ENCODE measurements at places on chromosomes 6 and 20.

DNA sequence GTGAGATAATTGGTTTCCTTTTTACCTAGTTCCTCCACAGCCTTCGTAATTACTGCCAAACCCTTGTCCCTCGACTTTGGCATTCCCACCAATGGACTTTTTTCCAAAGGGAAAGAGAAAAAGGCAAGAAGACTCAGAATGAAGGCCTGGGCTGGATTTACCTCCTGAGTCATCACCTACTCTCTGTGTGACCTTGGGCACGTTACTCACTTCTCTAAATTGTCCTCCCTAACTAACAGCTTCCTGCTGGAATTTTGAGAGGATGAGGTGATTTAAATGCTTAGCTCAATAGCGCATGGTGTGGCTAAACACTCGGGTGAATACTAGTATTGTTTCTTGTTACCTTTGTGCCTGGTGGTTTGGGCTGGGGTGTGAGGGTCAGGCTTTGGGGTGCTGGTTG, 146.6 kb downstream of the DHX35 start:
- DNase-seq: no peak

DNA sequence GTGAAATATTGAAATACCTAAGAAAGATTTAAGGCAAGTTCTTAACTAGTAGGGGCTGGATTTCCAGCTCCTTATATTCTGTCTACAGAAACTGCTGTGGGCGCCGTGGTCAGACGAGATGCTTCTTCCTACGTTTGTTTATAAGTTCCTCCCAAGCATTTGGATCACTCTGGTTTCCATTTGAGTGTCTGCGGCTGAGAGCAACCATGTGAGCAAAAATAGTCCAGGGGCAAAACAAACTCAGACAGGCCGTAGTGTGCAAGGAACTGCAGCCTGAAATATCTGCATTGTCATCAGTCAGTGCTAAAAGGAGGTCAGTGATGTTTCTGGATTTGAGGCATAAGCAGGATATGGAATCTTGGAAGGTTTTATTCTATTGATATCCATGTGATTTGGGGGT, 485.9 kb upstream of the JAG1 start:
- no peak for DNase-seq

DNA sequence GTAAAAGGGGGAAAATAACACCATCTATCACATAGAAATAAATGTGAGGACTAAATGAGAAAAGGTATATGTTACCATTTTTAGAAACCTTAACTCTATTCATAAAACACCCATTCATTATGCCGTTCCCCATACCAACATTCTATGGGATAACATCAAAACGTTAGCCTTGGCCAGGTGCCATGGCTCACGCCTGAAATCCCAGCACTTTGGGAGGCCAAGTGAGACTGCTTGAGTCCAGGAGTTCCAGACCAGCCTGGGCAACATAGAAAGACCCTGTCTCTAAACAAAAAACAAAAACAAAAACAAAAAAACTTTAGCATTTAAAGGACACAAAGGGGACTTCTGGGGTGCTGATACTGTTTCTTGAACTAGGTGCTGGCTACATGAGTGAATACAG, 1.3 kb downstream of the PIGU start:
- no peak for DNase-seq

GRCh38 chr6:147205690-147206600, 1.7 kb downstream of the STXBP5 start:
- DNase-seq: no peak

DNA sequence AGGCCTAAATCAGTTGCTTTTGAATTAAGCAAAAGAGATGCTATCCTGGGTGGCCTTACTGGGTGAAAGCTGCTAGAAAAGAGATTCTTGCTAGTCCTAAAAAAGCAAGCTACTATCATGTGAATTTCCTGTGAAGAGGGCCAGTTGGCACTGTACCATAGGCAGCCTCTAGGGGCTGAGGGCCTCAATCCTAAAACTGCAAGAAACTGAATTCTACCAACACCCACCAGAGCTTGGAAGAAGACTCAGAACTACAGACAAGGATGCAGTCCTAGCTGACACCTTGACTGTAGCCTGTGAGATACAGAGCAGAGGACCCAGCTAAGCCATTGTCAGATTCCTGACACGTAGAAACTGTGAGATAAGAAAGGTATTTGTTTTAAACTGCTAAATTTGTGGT, 24.5 kb downstream of the CLIC5 start:
- DNase-seq: no peak

DNA sequence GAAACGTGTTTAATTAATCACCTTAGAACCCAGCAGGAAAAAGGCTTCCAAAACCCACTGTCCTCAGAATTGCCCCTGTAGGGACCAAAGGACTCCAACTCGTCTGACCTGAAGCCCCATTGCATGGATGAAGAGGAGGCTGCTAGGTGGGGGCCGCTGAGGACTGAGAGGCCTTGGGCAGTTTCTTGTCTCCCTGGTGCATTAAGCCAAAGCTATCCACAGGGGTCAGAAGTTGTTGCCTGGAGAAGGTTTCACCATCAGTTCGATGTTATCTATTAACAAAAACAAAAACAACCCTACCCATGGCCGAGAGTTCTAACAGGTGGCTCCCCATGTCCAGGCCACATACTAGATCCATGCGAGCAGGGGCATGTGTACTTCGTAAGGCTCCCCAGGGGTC, 120.9 kb upstream of the CD93 start:
- no peak for DNase-seq

DNA sequence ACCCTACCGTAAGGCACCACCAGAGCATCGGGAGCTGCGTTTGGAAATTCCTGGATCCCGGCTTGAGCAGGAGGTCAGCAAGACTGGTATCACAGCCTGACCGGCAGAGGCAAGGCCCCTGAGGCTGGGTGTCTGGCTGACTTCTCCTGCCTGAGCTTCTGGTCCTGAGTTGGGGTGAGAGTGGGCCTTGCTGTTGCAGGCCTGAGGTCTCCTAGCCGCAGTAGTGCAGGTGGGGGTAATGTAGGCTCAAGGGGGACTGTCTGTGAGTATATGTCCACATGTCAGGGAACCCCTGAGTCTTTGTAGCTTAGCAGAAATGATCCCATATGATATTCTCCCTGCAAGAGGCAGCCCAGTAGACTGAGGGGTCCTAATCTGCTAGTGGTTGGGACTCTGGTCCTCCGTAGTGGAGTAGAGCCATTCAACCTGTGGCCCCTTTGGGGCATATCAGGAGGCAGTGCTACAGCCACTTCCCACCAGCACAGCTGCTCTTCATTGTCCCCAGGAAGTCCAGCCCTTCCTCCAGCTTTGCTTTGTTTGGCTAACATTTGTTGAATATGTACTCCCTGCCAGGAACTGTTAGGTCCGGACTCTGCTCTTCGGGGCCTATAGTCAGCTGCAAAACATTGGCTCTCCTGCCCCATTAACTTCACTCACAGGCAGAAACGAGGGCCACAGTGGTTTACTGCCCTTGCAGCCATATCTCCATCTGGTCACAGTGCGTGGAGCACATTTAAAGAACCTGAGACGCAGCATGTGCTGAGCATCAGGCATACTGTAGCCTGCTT, 10.9 kb downstream of the LRRC73 start:
- DNase-seq: no peak

GRCh38 chr6:4059115-4059777, 19.7 kb downstream of the FAM217A start:
- DNase-seq: no peak

GRCh38 chr6:142901611-142902010, 43.4 kb downstream of the HIVEP2 start:
- no peak for DNase-seq

DNA sequence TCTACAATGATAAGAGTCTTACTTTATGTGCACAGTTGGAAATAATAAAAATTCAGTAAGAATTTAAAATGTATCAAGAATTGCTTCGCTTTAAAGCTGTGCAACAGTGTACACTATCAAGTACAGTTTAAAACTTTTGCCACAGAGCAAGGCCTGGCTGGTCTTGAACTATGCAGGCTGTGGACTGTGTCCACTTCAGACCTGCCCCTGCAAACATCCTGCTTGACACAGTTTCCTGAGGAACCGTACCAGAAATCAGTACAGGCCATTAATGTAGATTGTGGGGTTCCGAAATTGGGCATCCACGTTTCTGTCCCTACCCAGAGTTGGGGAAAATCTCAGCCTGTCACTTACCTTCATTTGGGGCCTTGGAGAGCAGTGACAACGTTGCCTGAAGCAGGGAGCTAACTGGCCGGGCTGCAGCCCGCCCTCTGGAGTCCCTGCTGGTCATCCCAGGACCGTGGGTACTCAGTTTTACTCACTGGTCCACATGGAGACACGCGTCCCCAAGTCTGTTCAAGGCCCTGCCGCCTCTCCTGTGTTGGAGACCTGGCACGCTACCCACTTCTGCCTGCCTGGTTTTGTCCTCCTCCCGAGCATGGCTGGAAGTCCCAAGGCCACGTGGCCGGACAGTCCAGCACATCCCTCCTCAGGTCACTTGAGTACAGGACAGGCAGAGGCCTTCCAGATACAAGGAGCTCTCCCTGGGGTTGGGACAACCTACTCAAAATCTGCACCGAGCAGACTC, 8.4 kb downstream of the NINL start:
- no peak for DNase-seq

DNA sequence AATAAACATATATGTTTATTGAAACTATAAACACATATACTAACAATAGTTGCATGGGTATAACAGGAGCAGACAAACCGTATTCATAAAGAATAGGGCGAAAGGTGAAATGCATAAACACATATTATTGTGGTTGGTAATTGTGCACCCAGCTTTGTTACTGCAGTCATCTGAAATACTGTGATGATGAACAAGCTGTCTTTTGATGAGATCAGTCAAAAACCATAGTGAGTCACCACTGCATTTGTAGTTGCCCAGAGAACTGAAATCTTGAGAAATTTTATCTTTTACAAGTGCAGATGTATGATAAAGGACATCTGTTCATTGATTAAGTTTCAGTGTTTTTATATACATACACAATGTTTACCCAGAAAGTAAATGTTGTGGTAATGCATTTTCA, 133.7 kb downstream of the MYO6 start:
- DNase-seq: no peak

- no peak for DNase-seq
Measured at GRCh38 chr6:33757906-33758305, 11.2 kb upstream of the IP6K3 start.
